ENCODE measurements at places on chromosomes 5 and 9.

GRCh38 chr9:109689701-109690100 is 90.3 kb upstream of the PALM2AKAP2 start:
- DNase-seq = no peak

GRCh38 chr9:115192280-115192679 is 74.3 kb upstream of the TNC start:
- no peak for DNase-seq

- DNase-seq = no peak
These were observed 9.9 kb downstream of the ZNF618 start for GRCh38 chr9:113886026-113886369.

DNA sequence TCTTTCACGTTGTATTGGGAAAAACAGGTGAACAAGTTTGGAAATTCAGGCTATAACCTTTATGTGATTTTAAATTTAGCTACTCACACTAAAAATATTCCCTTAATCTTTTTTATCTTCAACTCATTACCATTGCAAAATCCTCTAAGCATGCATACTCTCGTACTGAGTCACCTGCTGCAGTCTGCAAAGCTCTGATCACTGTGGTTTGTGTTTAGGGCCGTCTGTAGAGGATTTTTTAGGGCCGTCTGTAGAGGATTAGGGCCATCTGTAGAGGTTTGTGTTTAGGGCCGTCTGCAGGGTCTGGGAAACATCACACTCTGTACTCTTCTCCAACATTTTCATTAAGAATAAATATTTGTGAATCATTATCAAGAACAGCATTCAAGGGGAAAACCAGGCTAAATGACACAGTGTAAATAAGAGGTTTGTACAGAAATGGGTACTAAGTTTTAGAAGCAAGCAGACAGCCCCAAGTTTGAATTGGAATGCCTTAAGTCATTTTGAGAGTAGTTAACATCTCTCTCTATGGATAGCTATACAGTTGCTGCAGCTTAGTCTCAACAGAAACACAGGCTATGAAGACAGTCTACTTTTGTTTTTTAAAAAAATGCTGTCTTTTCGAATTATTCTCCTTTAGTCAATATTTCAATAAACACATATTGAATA is 155.0 kb upstream of the TSLP start:
- no peak for DNase-seq

DNA sequence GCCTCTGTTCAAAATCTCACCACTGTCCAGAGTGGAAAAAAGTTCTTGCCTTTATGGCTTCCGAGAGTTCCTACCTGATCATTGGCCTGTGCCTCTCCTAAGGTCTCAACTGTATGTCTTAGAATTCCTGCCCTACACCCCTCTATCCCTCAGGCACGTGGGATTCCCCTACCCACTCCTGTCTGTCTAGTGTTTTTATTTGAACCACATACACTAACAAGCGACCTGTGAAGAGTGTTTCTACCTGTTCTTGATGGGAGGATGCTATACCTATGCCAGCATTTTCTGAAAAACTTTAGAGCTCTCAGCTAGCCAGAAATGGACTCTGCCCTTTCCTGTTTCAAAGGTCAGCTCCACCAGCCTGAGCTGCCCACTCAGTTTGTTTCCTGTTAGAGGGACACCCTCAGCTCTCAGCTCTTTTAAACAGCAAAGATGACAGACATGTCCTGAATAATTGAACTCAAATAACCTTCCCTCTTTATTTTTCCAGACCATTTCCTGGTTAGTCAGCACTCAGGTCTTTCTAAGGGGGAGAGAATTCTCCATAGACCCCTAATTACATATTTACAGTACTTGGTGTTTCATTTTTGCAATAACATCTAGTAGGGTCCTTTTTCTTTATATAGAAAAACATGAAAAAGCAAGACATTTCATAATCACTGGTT is 214.8 kb downstream of the AOPEP start:
- no peak for DNase-seq

DNA sequence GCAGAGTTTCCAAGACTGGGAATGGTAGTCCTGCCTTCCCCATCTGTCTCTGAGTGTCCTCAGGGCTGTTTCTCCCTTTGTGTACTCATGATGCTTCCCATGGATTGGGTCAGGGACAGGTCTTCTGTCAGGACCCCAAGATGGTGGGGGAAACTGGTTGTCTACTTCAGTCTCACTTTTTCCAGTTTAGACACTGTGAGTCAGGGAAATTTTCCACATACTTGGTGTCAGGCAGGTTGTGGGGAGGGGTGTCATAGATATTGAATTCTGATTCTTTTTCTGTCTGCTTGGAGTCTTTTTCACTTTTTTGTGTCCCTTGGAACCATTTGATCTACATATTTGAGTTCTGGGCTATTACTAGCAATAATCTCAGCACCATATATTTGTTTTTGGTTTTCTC is 10.3 kb downstream of the POLK start:
- DNase-seq = no peak

DNA sequence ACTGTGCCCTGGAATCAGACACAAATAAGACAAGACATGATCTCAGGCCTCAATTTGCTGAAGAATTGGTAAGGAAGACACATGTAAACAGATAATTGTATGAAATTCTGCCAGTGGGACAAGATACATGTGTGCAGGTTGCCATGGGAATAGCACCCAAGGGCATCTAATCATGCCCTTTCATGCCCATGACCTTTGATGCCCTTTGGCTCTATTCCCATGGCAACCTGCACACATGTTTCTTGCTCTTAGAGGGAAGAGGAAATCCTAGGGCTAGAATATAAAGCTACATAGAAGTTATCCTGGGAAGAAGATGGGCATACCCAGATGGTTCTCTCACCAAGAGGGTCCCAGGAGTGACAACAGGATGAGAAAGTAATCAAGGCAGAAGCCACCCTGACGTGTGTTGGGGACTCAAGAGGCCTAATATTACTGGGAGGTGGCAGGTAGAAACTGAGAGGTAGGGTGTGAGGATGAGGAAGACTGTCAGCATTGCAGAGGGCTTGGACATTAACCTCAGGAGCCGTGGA is 34.4 kb downstream of the P4HA2 start:
- DNase-seq = no peak

DNA sequence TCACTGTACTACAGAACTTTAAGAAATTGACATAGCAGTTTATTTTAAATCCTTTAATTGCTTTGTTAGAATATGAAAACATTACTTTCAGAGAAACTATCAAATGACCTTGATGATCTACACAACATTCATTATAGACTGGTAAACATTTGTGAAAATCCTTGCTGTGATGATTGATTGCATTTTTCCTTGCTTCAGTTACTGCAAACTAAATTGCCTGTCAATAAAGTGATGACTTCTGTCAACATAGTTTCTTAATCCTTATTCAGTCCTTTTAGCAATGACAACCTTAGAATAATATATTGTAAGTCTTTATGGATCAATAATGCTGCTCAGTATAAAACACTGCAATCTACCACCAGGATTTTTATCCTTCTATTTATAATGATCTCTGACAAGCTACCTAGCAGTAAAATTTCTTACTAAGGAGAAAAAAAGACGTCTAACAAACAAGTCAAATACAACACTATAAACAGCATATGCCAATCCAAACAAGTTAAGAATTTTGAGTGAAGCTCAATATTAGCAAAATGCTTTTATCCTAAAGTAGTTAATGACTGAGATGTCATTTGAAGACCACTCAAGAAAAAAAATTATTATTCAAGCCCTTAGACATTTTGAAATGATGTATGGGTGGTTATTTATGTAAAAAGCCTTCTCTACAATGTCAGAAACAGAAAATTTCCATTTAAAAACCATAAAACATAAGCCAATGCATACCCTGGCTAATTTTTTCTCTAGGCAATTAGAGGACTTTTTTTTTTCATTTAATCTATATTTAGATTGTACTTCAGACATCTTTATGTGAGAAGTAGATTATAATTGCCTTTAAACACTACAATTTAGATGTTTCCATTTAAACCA is 105.5 kb downstream of the FBXL17 start:
- DNase-seq = no peak

- no peak for DNase-seq
These were observed 39.4 kb downstream of the KDM3B start for GRCh38 chr5:138391859-138392386.

- DNase-seq = no peak
These were observed 371.4 kb downstream of the PSAT1 start for GRCh38 chr9:78668148-78668832.

DNA sequence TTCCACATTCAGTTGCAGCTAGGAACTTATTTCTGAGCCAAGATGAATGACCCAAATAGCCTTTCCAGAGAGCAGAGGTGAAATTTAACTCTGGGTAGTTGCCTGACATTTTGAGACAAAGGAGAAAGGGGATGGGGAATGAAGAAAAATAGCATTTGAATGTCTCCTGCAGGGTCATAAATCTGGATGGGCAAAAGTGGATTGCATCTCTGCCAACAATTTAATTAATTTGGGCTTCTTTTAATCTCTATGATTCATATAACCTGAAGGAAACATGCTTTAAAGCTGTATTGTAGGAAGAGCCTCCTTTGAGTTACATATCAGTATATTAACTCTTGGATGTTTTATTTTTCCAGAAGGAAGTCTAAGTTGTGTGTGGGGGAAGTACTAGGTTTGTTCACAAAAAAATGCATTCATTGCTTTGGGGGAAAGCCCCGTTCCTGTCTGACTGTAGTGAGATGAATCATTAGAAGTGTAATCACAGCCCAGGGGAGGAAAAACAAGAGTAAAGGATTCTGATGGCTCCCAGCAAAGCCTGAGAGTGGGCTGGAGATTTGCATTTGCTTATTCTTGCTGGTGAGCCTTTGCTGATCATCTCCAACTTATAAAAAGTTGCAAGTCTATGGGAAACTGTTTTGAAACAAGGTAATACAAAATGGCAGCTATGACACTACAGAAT is 133.0 kb upstream of the IQGAP2 start:
- DNase-seq = no peak

- no peak for DNase-seq
These were observed 324.8 kb downstream of the PRELID2 start for GRCh38 chr5:145510324-145510723.

- no peak for DNase-seq
These were observed 246.8 kb downstream of the ARHGAP26 start for GRCh38 chr5:143016777-143017516.

GRCh38 chr9:38417003-38417945 is 7.0 kb downstream of the IGFBPL1 start:
- DNase-seq = no peak

GRCh38 chr5:54996466-54996865 is 11.1 kb upstream of the ESM1 start:
- DNase-seq = no peak

DNA sequence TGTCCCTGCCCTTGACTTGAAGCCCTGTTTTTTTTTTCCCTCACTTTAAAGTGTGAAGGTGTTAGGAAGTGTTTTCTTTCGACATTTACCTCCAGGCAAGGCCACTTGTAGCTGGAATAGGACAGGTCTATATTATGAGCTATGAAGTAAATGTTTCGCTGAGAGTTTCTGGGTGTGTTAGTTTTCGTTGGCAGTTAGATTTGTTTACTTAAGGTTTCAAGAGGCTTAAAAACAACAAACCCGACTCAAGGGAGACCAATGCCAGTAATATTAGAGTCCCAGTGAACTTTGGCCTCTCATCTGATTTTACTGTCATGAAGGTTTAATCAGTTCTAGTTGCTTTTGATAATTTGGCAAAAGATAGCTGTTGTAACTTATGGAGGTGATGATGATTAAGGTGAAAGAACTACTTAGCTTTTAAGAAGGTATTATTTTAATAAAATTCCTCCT is 25.2 kb downstream of the OCLN start:
- peak; percentile 66 for DNase-seq

DNA sequence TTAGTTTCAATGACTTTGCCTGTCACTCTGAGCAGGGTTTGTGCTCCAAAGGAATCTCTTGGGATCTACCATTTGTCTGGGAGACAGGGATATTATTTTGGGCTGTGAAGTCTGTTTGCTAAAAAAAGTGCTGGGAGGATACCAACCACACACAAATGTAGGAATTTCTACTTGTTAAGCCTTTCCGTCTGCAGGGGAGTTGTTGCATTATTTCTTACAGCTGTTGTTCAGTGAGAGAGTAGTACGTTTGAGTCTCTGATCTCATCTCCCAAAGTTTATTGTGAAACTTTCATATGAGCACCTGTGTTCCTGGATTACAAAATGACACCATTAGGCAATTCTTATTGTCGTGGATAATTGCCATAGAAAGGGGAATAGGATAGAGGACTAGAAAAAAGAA is 78.3 kb upstream of the SEMA6A start:
- no peak for DNase-seq

DNA sequence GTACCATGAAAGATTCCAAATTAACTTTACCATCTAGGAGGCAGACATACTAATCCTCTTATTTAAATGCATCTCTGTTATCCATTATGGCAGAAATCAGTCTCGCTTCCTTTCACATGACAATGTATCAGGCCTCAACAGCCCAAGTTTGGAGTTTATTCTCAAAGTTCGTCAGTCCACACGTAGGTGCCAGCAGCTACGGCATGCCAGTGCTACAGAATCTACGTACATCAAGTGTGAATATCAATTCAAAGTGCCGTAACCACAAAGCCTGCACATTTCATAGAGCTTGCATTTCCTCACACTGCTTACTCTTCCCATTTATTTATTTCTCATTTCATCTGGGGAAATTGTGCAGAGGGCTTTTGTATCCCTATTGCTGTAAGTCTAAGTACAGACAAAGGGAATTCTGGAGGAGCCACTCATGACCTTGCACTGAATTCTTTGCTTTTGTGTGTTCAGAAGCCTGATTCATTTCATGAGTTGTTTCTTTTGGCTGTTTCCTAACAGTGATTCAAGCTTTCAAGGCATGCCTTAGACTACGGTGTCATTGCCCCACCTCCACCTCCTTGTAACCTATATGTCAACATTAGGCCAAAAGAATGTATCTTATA is 10.0 kb downstream of the ENC1 start:
- no peak for DNase-seq

GRCh38 chr9:117929868-117930267 is 225.7 kb downstream of the TLR4 start:
- no peak for DNase-seq

DNA sequence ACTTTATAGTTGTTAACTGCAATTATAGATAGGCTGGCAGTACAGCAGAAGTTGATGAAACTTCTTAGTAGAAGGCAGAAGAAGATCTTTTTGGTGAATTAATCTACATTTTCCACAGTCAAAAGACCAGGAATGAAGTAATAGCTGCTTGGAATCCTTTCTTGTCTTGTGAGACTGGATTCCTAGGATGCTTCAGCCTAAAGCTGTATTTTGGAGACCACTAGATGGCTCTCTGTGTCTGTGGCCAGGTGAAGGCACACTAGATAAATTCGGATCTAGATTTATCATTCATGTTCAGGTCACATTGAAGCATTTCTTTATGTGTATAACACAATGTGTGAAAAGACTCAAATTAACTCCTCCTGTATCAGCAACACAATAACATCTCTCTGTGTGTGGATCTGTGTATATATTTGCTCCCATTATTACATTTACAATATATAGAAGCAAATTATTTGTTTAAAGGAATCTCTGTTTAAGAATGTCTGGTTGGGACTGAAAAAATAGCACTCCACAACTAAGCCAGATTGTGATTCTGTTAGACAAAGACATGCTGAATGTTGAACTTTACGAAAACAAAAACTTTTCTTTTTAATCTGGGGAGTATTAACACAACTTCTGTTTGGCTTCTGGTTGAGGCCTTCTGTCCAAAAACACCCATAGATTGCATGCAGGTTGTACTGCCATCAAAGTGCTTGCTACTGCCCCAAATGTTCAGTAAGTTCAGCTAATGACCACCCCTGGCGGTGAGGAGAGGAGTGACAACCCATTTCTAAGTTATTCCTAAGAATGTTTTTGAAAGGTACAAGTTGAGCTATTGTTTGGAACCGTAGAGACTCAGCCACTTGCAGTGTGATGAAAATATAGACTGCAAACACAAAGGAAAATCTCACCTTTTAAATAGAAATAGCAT is 10.6 kb downstream of the GRIN3A start:
- no peak for DNase-seq
